Activated T-helper 1 cell treated with anti-CD3 and anti-CD28 coated beads, Interleukin-2, amount 50 U/mL, for 16 hours (primary cell): ENCODE measurements at places on chromosomes 4 and X.
A peak's percentile ranks its signal among the peaks of the same experiment; 100 is the strongest.

DNA sequence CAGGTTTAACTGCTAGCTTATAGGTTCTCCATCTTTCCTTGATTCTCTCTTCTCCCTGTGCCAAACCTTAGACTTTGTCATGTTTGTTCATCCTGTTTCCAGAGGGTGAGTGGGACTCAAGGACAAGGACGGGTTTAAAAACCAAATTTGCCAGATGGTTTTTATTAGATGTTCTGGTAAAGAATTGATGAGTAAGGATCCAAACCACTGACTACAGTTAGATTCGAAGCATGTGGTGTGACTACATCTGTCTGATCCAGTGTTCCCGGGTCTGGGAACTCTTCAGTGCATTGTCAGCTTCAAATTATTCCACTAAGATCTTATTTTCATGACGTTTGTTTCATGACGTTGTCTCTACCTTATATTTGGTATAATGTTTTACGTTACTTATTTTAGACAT, 37.5 kb downstream of the MTMR1 start:
- DNase-seq: no peak

DNA sequence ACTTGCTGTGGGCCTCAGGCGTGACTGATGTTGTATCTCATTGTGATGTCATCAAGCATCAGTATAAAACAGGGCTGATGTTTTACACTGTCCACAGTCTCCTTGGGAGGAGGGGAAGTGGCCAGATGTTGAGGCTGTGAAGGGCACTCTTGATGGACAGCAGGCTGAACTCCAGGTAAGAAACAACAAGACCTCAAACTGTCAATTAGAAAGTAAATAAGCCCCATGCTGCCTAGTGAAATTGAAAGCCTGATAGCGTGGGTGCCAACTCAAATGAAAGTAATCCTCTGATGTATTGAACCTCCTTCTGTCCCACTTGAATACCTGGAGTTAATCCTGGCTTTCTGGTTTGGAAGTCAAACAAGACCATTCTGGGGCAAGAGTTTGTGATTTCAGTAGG, 19.7 kb downstream of the VSIG1 start:
- no peak for DNase-seq

DNA sequence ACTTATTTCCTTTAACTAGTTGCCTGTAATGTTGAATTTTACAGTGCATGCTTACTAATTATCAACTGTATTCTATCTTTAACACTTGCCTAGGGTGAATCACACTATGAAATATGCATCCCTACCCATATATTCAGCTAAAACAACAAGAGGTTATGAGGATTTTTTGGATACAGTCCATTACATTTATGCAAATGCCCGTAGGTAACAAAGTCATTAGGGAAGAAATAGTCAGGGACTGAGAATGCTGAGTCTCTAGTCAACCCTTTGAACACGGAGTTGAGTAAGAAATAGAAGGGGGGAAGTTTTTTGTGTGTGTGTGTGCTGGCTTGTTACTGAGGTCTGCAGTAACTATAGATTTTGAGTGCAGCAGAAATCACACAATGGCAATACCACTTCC, 26.1 kb upstream of the CBLL2 start:
- no peak for DNase-seq

GRCh38 chr4:105780176-105780575, 71.6 kb downstream of the GSTCD start:
- no peak for DNase-seq

GRCh38 chr4:19727141-19727540, 524.6 kb upstream of the SLIT2 start:
- no peak for DNase-seq

DNA sequence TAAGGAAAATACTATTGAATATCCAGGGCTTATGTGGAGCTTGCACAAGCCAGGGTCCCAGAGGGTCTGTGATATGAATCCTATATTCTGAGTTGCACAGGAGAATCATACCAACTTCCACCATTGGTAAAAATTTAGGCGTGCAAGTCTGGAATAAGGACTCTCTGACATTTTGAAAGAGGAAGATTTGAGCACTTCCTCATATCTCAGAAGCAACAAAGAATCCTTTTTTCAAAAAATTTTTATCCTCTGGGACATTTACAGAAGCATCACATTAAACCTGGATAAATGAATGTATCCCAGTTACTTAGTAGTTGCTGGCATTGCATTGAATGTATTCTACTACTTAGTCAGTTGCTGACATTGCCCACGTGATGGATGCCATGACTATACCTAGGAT, 24.2 kb upstream of the CAMK2D start:
- no peak for DNase-seq

DNA sequence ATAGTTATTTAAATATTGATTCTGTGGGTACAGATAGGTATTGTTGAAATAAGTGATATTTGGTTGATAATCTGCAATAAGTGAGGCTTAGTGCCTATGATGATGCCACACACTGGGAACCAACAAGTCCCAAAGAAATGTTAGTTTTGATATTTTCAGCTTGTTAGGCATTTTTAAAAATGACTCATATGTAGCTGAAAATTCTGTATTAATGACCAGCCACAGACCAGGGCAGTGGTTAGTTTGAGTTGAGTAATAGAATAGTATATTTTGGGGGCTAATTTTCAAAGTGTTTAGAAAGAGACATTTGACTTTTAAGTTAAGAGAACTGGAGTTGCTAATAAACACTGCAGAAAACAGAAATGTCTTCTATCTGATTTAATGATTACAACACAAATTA, 9.4 kb downstream of the INTU start:
- no peak for DNase-seq

DNA sequence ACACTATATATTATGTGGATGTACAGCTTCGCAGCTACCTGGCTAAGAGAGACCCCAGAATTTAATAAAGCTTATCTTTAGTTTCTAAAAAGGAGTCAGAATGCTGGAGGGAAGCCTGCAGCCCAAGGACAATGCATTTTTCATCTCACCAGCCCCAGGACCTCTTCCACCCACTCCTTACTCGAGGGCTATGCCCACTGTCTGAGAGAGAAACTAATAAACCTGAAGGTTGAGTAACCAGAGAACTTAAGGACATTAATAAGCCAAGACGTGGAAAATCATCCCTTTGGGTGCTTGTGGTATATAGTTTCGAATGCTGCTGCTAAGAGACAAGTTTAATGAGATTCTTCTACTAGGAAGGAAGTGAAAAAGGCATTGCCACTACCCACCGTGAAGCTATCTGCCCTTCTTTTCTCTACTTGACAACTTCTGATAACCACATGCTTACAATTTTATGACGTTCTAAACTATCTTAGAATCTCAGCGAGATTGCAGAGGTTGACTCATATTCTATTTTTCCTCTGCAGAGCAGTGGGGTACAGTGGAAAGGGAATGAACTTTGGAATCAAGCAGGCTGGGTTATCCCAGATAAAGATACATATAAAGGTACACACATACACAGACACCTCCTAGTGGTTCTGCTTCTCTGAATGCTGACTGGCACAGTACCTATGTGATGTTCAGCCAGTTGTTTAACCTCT, 3.3 kb downstream of the RELL1 start:
- no peak for DNase-seq

GRCh38 chrX:109696146-109696740, 36.8 kb downstream of the ACSL4 start:
- no peak for DNase-seq

DNA sequence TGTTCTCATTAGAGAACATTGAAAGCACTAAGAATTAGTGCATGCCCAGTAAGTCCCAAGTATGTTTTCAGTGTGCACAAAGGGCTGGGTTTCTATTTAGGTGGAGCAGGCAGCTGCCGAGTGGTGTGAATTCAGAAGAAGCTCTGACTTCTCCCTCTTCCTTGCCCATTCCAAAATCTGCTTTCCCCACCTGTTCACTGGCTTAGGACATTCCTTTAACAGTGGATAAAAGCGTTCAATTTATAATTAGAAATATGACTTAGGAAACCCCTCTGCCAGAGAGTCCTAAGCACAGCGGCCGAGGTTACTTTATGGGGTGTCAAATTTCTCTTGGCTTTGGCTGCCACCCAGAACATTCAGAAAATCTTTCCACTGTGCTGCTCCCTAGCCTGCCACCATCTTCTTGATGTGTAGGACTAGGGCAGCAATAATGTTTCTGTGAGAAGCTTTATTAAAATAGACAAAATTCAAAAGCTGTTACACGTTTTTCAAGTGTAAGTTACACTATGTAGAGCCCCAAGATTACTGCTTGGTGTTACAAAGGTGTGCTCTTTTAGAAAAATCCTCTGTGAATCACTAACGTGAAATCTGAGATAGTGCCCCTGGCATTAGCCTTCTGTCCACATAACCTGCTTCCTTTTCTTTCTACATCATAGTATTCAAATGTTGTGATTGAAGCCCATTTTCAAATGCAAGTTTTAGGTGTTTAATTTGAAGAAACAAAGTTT, 191.6 kb upstream of the ANKRD50 start:
- DNase-seq: no peak

- DNase-seq: no peak
Observed at GRCh38 chr4:127844601-127845116, 36.0 kb upstream of the PLK4 start.

- DNase-seq: no peak
Observed at GRCh38 chr4:7344636-7345155, 90.0 kb downstream of the PSAPL1 start.

DNA sequence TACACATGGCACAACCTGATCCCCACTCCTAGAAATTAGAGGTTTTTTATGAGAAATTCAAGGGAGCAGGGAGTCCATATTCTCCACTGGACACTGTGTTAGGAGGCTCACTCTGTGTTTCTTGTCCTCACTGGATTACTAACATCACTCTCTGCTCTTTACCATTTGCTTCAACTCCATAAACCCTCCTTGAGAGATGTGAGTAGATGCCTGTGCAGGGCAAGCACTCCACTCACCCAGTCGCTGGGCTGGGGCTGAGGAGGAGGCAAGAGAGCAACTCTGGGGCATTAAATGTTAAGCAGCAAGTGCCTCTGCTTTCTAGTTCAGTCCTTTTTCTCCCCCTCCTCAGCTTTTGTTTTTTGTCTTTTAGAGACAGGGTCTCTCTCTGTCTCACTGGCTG, 115.1 kb downstream of the LARP7 start:
- DNase-seq: no peak

- DNase-seq: no peak
Observed at GRCh38 chr4:84319124-84319523, 180.0 kb downstream of the NKX6-1 start.

GRCh38 chrX:118495958-118496762, 545 bp downstream of the DOCK11 start:
- DNase-seq: peak; percentile 54

DNA sequence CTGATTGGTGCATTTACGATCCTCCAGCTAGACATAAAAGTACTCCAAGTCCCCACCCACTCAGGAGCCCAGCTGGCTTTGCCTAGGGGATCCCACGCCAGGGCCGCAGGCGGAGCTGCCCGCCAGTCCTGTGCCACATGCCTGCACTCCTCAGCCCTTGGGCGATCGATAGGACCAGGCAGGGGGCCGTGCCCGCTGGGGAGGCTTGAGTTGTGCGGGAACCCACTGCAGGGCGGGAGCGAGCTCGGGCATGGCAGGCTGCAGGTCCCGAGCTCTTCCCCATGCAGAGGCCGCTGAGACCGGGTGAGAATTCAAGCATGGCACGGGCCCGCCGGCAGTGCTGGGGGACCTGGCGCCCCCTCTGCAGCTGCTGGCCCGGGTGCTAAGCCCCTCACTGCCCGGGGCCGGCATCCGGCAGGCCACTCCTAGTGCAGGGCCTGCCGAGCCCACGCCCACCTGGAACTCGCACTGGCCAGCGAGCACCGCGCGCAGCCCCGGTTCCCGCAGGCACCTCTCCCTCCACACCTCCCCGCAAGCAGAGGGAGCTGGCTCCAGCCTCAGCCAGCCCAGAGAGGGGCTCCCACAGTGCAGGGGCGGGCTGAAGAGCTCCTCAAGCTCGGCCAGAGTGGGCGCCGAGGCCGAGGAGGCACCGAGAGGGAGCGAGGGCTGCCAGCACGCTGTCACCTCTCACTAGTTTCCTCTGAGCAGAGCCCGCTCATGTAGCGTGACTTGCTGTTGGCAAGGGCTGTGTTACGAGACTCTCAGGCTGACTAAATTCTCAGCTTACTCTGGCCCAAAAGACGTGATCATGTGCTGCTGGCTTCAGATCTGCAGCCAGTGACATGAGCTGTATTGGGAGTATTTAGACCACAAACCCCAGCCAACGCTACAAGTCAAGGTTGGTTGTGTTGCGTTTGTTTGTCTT, 87.5 kb downstream of the TRAPPC11 start:
- DNase-seq: no peak

DNA sequence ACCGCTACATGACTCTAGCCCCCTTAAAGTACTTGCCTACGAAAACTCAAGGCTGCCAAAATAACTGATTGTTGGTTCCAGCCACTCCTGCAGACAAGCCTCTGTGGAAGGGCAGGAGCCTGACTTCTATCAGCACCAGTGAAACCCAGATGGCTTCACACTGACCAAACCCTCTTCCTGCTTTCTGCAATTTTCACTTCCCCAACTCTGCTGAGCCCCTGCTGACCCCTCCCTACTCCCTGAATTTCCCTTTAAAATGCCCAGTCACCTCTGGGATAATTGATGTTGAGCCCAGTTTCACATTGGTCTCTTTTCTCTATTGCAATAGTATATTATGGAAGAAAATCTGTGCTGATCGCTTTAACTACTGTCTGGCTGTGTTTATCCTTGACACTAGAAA, 61.6 kb upstream of the STS start:
- DNase-seq: no peak

DNA sequence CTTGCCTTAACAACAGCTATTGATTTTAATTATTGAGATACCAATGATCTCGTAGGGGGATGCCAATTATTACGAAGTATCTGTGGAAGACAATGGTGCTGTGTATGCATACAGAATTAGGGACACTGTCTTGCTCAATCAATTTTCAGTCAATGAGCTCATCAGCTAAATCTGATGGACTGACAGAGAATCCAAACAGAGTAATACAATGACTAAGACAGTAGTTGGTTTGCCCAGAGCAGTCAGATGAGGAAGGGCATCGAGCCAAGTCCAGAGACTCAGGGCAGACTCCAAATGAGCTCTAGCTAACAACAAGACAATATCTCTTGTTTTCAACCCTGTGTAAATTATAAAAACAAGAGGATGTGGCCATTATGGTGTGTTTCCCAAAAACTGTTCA, 14.7 kb upstream of the GSX2 start:
- DNase-seq: no peak

- DNase-seq: no peak
Observed at GRCh38 chr4:107987916-107988762, 1.6 kb upstream of the HADH start.

DNA sequence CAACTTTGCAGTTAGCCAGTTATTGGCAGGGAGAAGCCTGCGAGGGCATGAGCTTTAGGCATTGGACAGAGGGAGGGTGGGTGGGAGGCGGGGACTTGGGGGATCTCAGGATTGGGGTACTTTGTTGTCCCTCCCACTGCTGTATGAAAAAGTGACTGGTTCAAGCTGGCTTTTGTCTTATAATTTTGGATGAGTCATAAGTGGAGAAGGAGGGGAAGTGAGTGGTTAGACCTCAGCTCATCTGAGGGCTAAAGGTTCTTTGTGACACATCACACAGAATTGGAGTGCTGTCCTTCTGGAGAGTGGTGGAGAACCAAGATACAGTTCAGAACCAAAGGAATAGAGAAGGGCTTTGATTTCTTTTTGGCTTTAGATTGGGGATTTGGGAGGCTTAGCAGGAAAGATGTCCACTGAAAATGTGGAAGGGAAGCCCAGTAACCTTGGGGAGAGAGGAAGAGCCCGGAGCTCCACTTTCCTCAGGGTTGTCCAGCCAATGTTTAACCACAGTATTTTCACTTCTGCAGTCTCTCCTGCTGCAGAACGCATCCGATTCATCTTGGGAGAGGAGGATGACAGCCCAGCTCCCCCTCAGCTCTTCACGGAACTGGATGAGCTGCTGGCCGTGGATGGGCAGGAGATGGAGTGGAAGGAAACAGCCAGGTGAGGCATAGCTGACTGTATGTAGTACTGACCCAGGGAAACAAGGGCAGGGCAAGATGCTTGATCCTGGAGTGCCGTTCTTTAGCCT, at the start of gene SLC4A4:
SLC4A4 (plus strand) TSS at position 175 of the 748 bp plus-strand sequence.
- DNase-seq: no peak

GRCh38 chr4:5933996-5934831, 41.3 kb upstream of the CRMP1 start:
- no peak for DNase-seq
